Activated CD8-positive, alpha-beta memory T cell treated with anti-CD3 and anti-CD28 coated beads for 1 hour (primary cell): ENCODE measurements at places on chromosomes 7 and 10.

DNA sequence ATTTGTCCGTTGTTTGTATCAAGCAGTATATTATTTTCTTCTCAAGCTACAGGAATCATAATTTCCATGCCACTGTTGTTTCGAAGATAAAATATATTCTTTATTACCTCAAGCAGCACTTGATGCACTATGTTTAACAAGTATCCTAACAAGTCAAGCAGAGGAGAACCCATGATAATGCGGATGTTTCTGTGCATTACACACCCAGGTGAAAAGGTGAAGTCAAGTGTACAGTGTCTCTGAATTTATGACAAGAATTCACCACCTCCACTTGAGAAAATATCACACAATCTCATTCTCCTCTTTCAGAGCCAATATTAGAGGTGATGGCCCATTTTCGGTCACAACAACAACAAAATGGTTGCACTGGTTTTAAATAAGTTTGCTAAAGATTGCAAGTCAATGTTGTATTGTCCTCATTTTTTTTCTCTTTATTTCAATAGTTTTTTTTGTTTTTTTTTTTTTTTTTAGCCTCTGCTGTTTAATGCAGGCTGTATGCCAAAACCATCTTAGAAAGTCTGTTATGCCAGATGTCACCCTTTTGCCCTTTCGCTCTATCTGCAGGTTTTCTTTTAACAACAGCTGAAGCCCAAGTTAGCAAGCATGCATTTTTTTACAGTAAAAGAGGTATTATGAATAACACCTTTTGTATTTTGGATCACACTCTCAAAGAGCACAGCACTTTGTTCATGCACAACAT, 568.7 kb upstream of the LRRN3 start:
- no peak for DNase-seq

- DNase-seq, result no peak
These were observed 55.6 kb upstream of the KMT2E start for GRCh38 chr7:104958371-104958865.

- DNase-seq, result no peak
These were observed 4.1 kb downstream of the TBRG4 start for GRCh38 chr7:45107356-45107755.

DNA sequence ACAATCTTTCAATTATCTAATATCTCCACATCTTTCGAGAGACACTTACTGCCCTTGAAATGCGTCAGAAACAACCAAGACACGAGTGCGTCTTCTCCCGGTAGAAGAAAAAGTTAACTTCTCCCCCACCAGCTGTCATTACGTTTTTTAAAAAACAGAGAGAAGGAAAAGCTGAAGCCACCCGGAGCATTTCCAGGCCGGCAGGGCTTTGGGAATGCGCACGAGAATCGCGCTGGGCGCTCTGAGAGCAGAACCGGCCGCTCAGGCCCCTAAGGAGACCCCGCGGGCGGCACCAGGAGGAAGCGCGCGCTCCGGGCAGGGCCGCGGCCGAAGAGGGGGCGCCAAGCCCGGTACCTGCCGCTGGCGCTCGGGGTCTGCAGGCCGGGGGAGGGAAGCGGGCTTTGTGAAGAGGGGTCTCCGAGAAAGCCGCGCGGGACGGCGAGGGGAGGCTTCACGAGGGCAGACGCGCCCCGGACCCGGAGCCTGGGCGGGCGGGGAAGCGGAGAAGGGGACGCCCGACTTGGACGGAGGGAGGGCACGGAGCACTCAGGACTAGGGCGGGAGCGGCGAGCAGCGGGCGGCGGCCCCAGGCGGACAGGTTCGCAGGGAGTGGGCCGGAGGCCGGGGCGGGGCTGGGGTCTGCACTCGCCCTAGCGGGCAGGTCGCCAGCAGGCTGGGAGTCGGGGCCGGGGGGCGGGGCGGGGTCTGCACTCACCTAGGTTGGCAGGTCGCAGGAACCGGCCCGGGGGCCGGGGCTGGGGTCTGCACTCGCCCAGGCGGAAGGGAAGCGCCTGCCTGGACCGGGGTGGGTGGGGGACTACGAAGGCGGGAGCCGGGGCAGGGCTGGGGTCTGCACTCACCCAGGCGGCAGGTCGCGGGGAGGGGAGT, 932 bp downstream of the ESYT2 start:
- no peak for DNase-seq

DNA sequence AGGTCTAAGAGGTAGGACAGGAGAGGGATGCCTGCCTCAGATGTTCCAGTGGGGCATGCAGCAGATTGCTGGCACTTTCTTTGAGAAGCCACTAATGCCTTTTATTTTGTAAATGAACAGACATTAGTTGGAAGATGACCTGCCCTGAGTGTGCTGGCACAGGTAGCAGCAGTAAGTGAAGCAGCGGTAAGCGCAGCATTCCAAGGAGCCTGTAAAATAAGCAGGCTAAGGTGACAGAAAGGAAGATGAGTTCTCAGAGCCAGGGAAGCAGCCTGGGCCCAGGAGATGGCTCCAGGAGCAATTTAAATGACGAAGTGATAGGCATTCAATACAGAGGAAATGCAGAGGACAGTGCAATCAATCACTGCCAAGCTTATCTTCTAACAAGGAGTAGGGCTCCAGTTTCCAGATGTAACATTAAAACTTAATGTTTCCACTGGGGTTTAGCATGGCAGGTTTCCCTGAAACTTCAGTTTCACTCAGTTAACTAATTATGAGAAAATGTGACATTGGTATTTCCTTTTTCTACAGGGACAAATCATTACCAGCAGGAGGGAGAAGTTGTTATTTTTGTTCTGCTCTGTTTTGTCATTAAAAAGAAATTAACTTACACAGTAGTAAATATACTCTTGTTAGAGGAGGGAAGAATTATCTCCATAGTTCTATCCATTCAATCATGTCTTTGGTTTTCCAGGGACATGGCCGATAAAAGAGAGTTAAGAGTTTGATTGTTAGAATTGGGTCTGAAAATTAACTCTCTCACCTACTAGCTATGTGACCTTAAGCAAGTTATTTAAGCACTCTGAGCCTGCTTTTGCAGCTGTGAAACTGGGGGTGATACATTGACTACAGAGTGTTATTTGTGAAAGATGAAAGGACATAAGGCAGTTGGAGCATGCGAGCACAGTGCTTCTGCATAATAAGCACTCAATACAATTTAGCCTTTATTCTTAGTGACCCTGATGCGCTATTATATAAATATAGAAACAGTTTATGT, 96.6 kb upstream of the PTN start:
- DNase-seq, result no peak

DNA sequence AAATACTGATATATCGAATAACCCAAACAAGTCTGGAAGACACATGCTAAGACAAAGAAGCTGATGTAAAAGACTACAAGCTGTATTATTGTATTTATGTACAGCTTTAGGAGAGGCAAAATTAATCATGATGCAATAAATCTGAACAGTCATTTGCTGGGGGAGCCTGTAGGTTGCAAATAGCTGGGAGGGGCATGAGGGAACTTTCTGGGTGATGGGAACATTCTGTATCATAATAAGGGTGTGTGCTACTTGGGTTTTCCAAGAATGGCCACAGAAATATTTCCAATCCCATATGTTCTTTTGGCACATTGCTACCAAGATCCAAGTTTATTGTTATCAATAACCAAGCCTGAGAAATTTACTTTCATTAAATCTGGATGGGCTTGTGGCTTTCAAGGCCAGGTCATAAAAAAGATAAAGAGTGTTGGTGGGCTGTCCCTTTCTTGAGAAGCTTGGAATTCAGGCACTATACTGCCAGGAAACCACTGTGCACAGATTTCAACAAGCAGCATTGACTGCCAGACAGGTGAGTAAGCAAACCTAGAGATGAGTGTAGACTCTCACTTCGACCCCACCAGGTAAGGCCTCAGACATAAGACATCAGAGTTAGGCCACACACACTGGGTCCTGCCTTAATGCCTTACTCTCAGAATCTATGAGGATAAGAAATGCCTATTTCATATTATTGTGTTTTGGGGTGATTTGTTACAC, 629.7 kb upstream of the FZD8 start:
- no peak for DNase-seq

DNA sequence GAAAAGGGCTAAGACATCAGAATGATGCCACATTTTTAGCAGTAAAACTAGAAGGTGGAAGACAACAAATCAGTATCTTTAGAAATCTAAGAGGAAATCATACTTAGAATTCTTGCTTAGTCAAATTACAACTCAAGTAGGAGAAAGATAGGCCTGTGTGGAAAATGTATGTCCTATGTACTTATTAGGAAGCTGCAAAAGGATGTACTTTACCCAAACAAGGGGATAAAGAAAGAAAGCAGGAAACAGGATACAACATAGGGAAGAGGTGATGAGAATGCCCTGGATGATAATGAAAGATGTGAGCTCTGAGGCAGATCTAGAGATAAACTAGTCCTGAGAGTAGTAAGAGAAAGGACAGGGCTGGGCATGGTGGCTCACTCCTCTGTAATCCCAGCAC, 54.9 kb downstream of the RNLS start:
- no peak for DNase-seq

DNA sequence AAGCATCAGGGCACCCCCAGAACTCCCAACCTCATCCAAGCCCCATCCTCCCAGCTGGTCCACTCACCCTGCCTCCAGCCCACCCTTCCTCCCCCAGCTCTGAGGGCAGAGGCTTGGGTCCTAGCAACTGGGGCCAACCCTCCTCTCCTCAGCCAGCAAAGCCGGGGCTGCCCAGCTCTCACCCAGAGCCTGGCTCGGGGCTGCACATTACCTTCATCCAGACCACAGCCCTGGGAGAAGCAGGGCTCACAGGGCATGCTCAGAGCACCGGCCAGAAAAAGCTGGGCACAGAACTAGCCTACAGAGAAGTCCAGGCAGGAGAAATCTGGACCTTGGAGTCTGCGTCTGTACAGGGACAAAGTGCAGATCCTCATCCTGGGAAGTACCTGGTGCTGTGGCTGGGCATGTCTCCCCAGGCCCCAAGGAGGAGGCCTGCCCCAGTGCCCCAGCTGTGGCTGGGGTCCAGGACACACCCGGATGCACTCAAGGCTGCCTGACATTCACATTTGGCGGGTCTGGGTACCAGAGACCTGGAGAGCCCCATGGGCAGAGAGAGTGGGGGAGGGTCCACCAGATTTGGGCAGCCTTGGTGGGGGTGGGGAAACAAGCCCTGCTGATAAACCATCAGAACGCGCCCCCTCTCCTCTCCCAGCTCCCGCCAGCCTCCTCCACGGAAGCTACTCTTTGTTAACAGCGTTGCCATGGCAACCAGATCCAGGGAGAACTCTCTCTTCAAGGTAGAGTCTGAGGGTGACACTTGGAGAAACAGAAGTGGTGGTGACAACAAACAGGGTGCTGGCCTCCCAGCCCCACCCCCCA, 5.1 kb downstream of the RASGEF1A start:
- DNase-seq, result no peak

DNA sequence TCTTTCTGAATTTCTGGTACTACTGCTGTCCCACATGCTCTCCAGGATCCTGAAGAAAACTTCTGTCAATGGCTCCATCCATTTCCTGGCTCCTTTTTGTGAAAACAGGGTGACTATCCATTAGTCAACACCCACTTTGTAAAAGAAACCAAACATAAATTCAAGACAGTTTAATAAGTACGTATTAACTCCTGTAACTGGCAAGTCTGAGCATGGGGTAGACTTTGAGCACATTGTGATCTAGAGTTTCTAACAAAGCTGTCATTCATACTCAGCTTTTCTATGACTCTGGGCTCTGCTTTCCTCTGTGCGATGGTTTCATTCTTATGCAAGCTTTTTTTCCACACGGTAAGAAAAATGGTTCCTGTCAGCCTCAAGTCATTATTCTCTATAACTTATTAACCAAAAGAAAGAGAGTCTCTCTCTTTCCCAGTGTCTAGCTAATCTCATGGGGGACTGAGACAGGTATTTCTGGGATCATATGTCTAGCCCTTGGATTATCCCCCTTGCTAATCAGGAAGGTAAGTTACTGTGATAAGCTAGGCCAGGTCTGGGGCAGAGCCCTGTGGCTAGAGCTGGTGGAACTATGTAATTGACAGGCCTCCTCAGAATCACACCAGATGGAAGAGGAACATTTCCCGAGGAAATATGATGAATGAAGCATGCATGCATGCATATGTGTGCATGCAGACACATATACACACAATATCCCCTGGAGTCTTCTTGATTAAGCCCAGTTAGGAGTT, 98.5 kb downstream of the GNAI1 start:
- DNase-seq, result no peak

DNA sequence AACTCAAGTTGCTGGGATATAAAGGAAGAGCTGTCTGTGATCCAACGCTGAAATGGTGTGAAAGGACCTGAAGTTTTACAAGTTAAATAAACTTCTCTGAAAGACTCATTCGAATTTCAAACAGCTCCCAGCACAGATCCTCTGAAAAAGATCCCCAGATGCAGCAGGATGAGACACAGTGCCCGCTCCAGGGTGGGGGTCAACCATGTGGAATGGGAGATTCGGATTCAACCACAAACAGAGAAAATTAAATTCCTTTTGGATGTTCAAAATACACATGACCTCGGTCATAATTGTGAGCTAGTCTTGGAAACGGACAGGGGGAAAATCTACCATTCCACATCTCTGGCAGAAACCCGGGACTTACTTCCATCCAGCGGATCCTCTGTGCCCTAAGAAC, 119.6 kb downstream of the PRKAG2 start:
- no peak for DNase-seq

- DNase-seq, result no peak
These were observed 181.3 kb downstream of the PTPRN2 start for GRCh38 chr7:158406364-158406763.

- no peak for DNase-seq
These were observed 42.8 kb upstream of the TNS3 start for GRCh38 chr7:47624689-47625088.

DNA sequence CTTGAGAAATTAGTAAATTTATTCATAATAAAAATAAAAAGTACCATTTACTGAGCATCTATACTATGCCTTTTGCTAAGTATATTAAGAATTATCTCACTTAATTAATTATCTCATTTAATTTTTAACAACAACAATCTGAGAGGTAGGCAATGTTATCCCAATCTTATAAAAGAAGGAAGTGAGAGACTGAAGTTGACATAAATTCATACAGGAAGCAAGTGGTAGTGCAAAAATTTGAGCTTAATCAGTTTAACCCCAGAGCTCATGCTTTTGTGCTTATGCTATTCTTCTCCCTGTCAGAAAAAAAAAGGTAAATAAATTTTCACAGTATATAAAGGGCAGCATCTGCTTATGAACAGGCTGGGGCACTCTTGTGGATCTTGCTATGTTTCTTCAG, 2.7 kb upstream of the LIPF start:
- DNase-seq, result no peak

DNA sequence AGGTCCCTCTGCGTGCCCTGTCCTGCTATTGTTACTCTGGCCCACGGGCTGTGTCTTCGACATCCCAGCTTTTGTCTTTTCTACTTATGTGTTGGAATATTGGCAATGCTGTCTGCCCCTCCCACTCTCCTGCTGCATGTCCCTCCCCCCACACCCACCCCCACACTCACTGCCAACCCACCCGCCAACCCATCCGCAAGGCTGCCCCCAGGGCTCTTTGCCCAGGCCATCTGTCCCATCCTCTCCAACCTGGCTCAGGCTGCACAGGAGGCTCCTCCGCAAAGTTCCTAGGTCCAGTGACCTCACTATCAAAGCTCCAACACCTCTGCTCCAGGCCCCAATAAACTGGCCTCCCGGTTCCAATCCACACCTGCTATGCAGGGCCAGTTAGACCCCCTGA, 167.1 kb upstream of the PRR15 start:
- DNase-seq, result no peak

DNA sequence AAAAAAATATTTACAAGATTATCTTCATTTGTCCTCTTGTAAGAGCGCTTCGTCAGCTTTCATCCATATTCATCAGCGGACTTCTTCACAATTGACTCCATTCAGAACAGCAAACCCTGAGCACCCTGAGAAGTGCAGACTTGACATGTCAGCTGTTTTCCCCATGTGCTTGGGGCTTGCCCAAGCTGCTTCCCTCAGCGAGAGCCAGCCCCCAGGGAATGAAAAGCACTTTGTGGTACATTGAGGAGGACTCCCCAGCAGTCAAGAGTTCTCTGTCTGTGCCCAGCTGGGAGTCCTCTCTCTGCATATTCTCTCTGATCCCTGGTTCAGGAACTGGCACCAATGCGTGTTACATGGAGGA, 22.7 kb downstream of the HKDC1 start:
- DNase-seq, result no peak
